ENCODE measurements at places on chromosomes 7 and 10.

- no peak for DNase-seq
Measured at GRCh38 chr10:74175510-74176379, 24.7 kb downstream of the ADK start.

DNA sequence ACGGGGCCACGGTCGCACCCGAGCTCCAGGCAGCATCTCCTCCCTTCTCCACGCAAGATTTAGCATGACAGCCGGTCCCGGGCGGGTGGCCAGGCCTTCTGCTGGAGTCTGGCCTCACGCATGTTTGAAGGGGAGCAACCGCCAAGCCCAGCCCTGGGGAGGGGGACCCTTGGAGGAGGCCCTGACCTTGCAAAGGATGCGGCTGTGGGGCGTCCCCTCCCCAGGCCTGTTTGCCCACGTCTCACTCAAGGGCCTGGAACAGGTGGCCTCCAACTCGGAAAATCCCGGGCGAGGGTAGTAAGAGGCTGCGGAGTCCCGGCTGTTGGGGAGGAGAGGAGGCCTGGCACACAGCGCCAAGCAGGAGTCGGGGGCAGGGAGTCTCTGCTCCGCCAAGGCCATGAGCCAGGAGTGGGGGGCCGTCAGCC is 50.6 kb upstream of the DPYSL4 start:
- DNase-seq = no peak

GRCh38 chr7:126805351-126805750 is 447.4 kb downstream of the GRM8 start:
- no peak for DNase-seq

DNA sequence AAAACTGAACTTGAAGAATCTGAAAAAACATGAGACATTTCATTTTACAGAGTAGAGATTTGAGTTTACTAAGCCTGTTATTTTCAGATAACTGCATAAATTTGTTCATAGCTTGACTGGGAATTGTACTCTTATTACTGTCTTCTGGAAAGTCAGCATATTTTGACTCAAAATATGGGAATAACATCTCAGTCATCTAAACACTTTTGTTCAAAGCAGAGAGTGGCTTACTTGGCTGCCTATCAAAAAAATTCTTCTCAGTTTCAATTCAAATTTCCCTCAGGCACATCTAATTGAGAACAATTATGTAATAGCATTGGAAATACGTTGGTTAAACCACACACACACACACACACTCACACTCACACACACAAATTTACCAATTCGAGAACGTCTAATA is 384.6 kb downstream of the ARL4A start:
- no peak for DNase-seq

GRCh38 chr7:94890216-94890615 is 17.2 kb upstream of the PPP1R9A start:
- DNase-seq = no peak

DNA sequence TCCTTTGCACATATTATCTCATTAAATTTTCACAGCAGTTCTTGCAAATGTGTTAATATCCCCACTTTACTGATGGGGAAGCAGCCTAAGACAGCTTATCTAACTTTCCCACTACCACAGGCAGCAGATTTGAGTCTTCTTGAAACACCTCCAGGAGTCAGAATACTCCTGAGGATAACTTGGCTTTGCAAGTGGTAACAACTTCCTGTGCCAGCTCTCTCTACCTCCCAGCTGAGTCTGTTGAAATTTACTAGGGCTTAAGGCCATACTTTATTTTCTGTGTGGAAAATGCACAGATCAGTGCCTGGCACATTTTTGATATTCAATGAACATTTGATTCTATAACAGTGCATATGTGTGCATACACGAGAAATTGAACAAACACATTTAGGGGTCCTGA is 136.1 kb upstream of the COBL start:
- no peak for DNase-seq

GRCh38 chr10:26821699-26822570 is 38.8 kb downstream of the ABI1 start:
- no peak for DNase-seq

All from pulmonary artery endothelial cell (primary cell).